ENCODE measurements at places on chromosomes 4 and X.
A peak's percentile ranks its signal among the peaks of the same experiment; 100 is the strongest.

- peak; percentile 37 for DNase-seq
These were observed 22.7 kb downstream of the JAKMIP1 start for GRCh38 chr4:6177587-6178197.

DNA sequence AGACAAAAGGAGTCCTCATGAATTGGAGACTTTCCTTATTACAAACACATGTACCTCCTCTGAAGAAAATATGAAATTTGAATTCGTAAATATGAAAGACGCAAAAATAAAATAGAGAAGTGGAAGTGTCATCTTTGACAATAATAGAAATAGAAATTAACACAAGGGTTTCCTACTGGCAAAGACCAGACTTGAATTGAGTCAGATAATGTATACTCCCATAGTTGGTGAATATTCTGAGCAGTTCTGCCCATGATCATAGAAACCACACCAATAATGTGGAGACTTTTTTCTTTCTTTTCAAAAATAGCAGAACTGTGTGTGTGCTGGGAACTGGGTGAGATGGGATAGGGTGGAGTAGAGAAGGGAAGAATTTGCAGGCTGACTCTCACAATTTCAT lies 277.7 kb upstream of the TET2 start:
- no peak for DNase-seq

DNA sequence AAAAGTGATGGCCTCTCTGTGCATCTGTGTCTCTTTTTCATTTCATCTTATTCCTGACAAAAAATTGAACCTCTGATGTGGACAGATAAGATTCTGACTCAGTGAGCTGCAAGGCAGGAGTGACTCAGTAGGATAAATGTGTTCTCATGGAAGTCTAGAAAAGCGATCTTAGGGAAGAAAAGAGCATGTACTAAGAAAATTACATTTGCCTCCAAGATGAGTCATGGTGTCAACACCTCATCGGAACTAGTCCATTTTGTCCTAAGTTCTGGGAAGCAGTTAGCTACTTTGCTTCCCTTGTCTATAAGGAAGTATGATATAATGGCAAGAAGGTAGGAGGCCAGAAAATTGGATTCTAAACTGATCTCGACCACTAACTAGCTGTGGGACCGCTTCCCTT lies 83.5 kb upstream of the AFF2 start:
- no peak for DNase-seq

DNA sequence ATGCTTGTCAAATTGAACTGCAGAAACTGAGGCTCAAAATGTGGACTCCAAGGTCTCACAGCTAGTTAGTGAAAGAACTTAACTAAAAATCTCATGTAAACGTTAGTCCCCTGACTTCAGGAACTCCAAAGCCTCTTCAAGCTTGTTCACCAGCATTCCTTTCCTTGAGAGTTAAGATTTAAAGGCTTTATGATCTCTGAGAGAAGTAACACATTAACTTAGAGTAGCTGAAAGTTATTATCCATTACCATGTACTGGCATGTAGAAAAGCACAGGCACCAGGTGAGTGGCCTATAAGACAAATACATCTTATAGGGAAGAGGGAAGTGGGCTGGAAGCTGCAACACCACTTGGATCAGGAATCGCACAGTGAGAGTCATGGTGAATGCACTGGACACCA lies 15.3 kb downstream of the PARM1 start:
- no peak for DNase-seq

GRCh38 chrX:154036513-154036912 lies 16.8 kb upstream of the IRAK1 start:
- DNase-seq = no peak

- DNase-seq = no peak
These were observed 92.7 kb upstream of the TRIM2 start for GRCh38 chr4:153111426-153112040.

GRCh38 chr4:113825272-113825671 lies 63.7 kb upstream of the CAMK2D start:
- DNase-seq = peak; percentile 45

DNA sequence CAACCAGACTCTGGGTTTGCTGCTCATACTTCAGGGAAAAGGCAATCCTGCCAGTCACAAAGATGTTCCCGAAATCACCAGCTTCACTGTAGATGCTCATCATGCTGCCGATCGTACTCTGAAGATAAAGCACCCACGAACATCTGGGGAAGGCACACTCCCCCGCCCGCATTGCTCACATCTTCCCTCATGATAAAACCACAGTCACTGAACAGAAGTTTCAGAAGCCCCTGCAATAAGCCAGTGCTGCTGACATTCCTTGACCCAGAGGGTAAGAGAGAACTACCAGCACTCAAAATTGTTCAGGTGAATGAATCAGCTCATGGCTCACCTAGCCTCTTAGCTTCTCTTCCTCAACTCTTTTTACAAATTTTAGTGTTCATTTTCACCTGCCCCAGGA lies 43.1 kb downstream of the SRPX2 start:
- DNase-seq = peak; percentile 10

- DNase-seq = no peak
These were observed 77.1 kb upstream of the GABRA3 start for GRCh38 chrX:152528193-152528592.

DNA sequence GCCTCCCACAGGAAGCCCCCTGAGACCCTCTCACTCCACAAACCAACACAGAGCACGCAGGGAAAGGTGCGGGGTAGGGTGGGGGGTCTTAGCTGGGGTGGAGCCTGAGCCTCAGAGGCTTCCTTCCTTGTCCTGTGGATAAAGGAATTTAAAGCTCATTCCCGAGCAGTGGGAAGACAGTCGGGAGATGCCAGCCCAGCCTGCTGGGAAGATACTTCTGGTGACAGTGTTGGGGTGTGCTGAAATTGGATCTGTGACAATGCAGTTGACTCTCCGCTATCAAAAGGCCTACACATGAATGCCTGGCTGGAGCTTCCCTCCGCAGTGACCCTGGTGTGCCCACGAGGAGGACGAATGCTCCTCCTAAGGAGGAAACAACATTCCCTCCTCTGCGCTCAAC lies 45.5 kb downstream of the JAKMIP1 start:
- DNase-seq = no peak

DNA sequence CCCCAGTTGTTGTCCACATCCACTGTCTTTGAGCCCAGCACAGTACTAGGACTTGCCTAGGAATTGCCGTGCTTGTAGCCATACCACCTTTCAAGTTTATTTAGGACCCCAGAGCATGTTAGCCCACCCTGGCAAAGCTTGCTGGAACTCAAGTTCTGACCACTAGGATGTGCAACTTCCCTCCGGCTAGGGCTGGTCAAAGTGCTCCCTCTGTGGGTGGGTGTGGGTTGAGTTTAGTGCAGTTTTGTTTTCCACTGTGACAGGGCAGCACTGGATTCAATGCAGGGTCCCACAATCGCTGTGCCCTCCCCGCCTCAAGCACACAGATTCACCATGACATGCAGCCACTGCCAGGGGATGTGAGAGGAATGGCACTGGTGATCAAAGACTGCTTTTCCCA lies 96.0 kb downstream of the RASGEF1B start:
- DNase-seq = no peak

DNA sequence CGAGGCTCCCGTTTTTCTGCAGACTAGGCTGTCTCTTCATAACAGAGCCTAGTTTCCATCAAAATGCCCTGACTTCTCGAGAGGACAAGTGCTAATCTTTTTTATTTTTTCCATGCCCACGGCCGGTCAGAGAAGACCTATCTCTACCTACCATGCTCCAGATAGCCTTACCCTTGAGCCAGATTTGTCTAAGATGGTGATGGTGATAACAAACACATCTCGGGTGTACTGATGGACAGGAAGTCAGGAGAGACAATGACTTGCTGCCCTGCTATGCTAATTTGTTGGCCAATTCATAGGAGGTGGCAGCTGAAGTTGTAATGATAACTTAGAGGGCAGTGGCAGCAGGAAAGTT lies 42.2 kb upstream of the NKRF start:
- no peak for DNase-seq

- no peak for DNase-seq
These were observed 92.5 kb downstream of the ANK2 start for GRCh38 chr4:113141901-113142346.

- no peak for DNase-seq
These were observed 63.3 kb downstream of the CCSER1 start for GRCh38 chr4:90190525-90190924.

DNA sequence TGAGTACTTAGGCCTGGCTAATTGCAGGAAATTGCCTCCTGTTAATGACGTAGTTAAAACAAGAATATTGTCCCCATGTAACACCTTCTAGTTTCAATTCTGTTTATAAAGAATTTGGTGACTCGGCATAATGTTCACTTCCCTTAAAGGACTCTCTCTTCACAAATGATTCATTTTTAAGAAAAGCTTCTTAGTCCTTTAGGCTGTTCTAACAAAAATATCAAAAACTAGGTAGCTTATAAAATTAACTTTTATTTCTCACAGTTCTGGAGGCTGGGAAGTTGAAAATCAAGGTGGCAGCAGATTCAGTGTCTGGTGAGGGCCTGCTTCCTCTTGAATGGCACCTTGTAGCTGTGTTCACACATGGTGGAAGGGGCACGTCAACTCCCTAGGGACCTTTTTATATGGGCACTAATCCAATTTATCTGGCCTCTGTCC lies 23.8 kb downstream of the COL25A1 start:
- DNase-seq = no peak

GRCh38 chr4:185787926-185788679 lies 23.9 kb downstream of the SORBS2 start:
- DNase-seq = no peak

- DNase-seq = no peak
These were observed 132.7 kb downstream of the ARHGAP10 start for GRCh38 chr4:147864607-147865006.

DNA sequence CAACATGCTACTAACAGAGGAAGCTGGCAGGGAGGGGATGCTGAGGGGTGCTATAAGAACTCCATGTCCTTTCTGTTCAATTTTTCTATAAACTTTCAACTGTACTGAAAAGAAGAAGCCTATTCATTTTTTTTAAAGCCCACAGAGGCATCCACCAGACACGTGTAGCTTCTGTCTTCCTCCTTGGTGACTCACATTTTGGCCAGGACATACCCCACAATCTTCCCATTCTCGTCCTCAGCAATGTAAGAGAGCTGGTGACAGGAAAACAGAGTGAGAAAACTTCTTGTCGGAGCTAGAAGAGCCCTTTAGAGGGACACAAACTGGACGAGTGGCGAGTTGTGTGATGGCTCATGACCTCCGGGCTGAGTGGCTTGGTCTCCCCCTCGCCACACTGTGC lies 1.1 kb downstream of the NAA10 start:
- DNase-seq = peak; percentile 42

DNA sequence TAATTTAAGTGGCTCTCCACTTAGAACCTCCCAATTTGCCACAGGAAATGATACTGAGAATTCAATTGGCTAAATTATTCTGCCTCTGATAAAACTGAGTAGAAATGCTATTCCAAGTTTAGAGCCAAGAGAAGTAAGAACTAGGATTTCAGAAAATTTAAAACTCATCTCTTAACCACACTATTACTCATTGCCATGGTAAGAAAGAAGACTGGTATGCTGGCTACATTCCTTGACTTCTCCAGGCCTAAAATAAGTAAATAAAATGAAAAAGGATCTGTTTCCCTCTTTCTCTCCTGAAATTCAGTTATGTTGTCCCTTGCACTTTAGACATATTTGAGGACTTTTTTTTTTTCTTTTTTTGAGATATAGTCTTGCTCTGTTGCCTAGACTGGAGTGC lies 23.3 kb downstream of the ZNF280C start:
- no peak for DNase-seq

GRCh38 chrX:105973387-105973739 lies 65.2 kb downstream of the SERPINA7 start:
- no peak for DNase-seq

- DNase-seq = peak; percentile 12
These were observed 66.5 kb upstream of the ZFP42 start for GRCh38 chr4:187929024-187929423.

GRCh38 chr4:94457692-94458106 lies 6.0 kb downstream of the PDLIM5 start:
- no peak for DNase-seq

- no peak for DNase-seq
These were observed 441.0 kb downstream of the GPM6A start for GRCh38 chr4:175371091-175371490.

GRCh38 chr4:33425936-33426335 lies 2705.8 kb downstream of the PCDH7 start:
- no peak for DNase-seq

- DNase-seq = peak; percentile 38
These were observed 88.1 kb downstream of the CAMK2D start for GRCh38 chr4:113673450-113673849.

DNA sequence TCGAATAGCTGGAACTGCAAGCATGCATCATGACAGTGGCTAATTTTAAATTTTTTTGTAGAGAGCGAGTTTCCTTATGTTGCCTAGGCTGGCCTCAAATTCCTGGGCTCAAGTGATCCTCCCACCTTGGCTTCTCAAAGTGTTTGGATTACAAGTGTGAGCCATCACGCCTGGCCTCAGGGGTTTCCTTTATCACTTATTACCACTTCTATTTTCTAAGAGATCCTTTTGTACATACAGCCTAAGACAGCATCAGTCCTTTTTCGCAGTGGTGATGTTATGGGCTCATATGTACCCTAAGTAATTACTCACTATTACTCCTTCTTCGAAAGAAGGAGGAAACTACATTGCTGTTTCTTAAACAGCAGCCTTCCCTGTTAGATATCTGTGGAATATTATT lies 54.1 kb upstream of the CDKN2AIP start:
- no peak for DNase-seq
